ENCODE measurements at places on chromosomes 2 and 18. TPM values are rescaled to one million over a fixed set of nuclear protein-coding genes. Genes with fewer than 3 reads are reported as not detected.

TMEM17 gene
- 3.3 TPM for total RNA-seq

POMC gene
- not detected for total RNA-seq

- H3K27me3 ChIP-seq = peaks cover 37% of the 10 kb centered on the region
- no peak for DNase-seq
- no peak overlapping the region for H3K27ac ChIP-seq
- no peaks in the 10 kb centered on the region for H3K36me3 ChIP-seq
These were observed 15.3 kb upstream of the ARID5A start for GRCh38 chr2:96521219-96521618.

DNA sequence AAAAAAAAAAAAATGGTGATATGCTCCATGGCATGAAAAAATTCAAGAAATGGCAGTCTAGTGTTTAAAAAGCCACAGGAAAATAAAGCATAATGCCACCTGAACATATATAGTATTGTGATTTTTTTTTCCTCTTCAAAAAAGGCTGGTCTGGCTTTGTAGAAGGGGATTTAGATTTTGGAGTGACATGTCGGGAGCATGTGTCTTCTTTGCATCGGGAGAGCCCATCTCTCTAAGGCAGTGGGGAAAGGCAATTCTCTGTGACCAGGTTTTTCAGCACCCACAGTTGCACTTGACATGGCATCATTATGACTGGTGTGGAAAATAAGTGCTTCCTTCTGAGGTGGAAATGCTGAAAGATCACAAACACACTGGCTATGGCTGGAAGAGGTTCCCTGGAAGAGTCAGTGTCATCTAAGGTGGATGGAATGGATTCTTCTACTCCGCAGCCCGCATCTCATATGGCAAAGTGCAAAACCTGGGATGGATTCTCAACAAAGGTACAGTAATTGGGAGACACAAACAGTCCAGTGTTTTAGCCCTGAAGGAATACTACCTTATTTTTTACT lies 172.5 kb downstream of the AGAP1 start:
- H3K4me1 ChIP-seq = peaks cover 15% of the 10 kb centered on the region
- no peak overlapping the region for H3K27ac ChIP-seq
- peaks cover 10% of the 10 kb centered on the region for H3K36me3 ChIP-seq
- peak overlapping the region; percentile 48 for H3K4me3 ChIP-seq

GRCh38 chr2:166357068-166357949 lies 18.4 kb downstream of the SCN9A start:
- no peaks in the 10 kb centered on the region for H3K27me3 ChIP-seq
- no peak for DNase-seq
- H3K4me1 ChIP-seq = peaks cover 21% of the 10 kb centered on the region
- H3K27ac ChIP-seq = no peak overlapping the region

GRCh38 chr2:10971888-10972260 lies 60.1 kb downstream of the KCNF1 start:
- no peak overlapping the region for H3K27ac ChIP-seq
- peaks cover 95% of the 10 kb centered on the region for H3K27me3 ChIP-seq
- H3K36me3 ChIP-seq = peaks cover 3% of the 10 kb centered on the region
- no peak overlapping the region for H3K4me3 ChIP-seq

MCEE gene
- total RNA-seq = 18.7 TPM

DNA sequence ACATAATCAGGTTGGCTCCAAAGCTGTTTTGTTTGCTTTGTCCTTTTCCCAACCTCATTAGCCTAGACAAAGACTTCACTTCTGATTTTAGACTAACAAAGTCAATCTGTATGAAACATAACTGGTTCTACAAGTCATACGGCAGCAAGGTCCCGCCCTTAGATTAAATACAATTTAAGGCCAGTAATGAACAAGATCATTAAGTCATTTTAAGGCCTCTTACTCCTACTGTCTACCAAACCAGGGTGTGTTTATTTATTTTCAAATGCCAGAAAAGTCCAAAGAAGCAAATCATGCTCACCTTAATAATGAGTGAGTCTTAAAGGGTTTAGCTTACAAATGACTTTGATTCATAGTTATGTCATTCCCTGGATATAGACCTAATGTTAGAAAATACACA lies 148.4 kb upstream of the ACVR2A start:
- no peak overlapping the region for H3K4me3 ChIP-seq
- peak overlapping the region; percentile 47 for H3K27ac ChIP-seq
- DNase-seq = peak; percentile 29
- no peaks in the 10 kb centered on the region for H3K36me3 ChIP-seq
- no peaks in the 10 kb centered on the region for H3K27me3 ChIP-seq
- peaks cover 31% of the 10 kb centered on the region for H3K4me1 ChIP-seq

GRCh38 chr2:152167065-152167464 lies 8.5 kb downstream of the STAM2 start:
- peaks cover 27% of the 10 kb centered on the region for H3K4me1 ChIP-seq
- no peak overlapping the region for H3K4me3 ChIP-seq
- H3K27me3 ChIP-seq = no peaks in the 10 kb centered on the region

DNA sequence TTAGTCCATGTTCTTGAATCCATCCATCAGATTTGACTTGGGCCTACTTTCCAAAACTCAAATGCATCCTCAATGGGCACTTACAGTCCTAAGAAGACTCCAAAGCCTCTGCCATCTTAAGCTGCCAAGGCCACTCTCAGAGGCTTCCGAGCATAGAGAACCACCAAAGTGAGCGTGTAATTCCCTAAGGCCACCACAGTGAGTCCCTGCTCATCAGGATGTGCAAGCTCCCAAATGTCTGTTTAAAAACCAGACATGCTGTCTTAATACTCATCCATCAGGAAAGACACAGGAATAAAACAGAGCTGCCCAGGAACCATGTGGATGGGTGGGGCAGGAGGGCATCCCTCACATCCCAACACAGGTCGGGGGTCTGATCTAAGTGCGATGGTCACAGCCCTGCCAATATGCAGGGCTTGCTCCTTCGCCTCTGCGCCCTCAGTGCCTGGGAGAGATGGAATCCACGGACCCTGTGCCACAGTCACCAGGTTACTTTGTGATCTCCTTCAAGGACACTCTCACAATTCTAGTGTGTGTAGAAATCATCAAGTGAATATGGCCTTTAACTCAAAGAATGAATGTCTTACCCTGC lies 80.4 kb downstream of the POLR1A start:
- H3K27ac ChIP-seq = no peak overlapping the region
- no peaks in the 10 kb centered on the region for H3K4me1 ChIP-seq
- no peaks in the 10 kb centered on the region for H3K27me3 ChIP-seq
- DNase-seq = no peak
- peaks cover 21% of the 10 kb centered on the region for H3K36me3 ChIP-seq
- no peak overlapping the region for H3K4me3 ChIP-seq

CSRNP3 gene
- 0.86 TPM for total RNA-seq

GRCh38 chr2:200454927-200455801 lies 54.7 kb downstream of the KCTD18 start:
- H3K4me1 ChIP-seq = peaks cover 7% of the 10 kb centered on the region
- no peaks in the 10 kb centered on the region for H3K27me3 ChIP-seq
- no peak overlapping the region for H3K27ac ChIP-seq

DNA sequence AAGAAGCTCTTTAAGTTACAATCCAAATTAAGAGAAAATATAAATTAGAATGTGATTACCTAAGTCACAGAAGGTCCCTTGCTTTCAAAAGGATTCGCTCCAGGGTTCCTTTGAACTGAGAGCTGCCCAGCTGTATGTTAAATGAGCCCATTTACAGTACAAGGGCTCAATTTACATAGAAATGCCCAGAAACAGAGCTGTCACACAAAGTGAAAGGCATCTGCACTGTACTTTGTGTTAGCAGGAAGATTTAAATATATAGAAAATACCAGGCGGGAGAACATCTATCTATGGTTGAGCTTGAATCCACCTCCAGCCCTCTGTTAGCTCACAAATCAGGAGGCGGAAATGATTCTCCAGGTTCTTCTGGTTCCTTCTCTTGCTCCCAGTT lies 272.9 kb downstream of the PAX3 start:
- H3K4me3 ChIP-seq = no peak overlapping the region
- no peak overlapping the region for H3K27ac ChIP-seq
- DNase-seq = no peak
- no peaks in the 10 kb centered on the region for H3K27me3 ChIP-seq

CDH2 gene
- total RNA-seq = 1.5 TPM

DNA sequence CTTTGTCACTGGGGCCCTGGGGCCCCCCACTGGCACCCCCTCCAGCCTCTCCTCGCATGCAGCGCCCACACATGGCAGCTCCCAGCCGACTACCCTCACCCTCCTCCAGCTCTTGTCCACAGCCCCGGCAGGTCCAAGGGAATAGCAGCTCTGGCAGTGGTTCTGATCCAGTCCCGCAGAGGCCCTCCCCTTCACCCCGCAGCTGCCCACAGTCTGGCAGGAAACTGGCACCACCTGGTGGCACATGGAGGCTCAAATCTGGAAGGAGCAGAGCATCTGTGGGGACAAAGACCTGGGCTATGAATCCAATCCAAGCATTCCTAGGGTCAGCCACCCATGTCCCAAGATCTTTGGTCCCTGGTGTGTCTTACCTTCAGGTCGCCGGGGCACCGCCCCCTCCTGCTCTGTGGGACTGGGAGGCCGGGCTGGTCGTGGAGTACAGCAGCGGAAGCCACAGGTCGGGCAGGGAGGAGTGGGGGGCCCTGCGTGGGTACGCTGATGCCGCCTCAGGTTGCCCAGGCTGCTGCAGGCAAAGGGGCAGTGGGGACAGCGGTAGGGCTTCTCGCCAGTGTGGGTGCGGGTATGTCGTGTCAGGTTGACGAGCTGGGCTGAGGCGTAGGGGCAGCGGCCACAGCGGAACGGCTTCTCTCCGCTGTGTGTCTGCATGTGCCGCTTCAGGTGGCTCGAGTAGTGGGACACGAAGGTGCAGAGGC lies 2.3 kb downstream of the ZNF513 start:
- H3K27me3 ChIP-seq = no peaks in the 10 kb centered on the region
- DNase-seq = peak; percentile 34
- peak overlapping the region; percentile 93 for H3K27ac ChIP-seq
- no peak overlapping the region for H3K4me3 ChIP-seq

MRO gene
- total RNA-seq = not detected

- H3K4me3 ChIP-seq = no peak overlapping the region
- H3K4me1 ChIP-seq = no peaks in the 10 kb centered on the region
- no peak overlapping the region for H3K27ac ChIP-seq
- no peak for DNase-seq
These were observed 249.8 kb downstream of the ARHGAP15 start for GRCh38 chr2:143378996-143379395.

- DNase-seq = peak; percentile 58
- H3K4me3 ChIP-seq = no peak overlapping the region
- peaks cover 24% of the 10 kb centered on the region for H3K4me1 ChIP-seq
- H3K27ac ChIP-seq = no peak overlapping the region
- H3K36me3 ChIP-seq = no peaks in the 10 kb centered on the region
These were observed 12.8 kb upstream of the IHH start for GRCh38 chr2:219073413-219074129.

GRCh38 chr2:63047321-63048279 lies 3.0 kb upstream of the OTX1 start:
- H3K4me1 ChIP-seq = peaks cover 9% of the 10 kb centered on the region
- no peak overlapping the region for H3K27ac ChIP-seq
- no peak for DNase-seq
- H3K4me3 ChIP-seq = no peak overlapping the region
- H3K27me3 ChIP-seq = no peaks in the 10 kb centered on the region

MAB21L4 gene
- 2.8 TPM for total RNA-seq

DNA sequence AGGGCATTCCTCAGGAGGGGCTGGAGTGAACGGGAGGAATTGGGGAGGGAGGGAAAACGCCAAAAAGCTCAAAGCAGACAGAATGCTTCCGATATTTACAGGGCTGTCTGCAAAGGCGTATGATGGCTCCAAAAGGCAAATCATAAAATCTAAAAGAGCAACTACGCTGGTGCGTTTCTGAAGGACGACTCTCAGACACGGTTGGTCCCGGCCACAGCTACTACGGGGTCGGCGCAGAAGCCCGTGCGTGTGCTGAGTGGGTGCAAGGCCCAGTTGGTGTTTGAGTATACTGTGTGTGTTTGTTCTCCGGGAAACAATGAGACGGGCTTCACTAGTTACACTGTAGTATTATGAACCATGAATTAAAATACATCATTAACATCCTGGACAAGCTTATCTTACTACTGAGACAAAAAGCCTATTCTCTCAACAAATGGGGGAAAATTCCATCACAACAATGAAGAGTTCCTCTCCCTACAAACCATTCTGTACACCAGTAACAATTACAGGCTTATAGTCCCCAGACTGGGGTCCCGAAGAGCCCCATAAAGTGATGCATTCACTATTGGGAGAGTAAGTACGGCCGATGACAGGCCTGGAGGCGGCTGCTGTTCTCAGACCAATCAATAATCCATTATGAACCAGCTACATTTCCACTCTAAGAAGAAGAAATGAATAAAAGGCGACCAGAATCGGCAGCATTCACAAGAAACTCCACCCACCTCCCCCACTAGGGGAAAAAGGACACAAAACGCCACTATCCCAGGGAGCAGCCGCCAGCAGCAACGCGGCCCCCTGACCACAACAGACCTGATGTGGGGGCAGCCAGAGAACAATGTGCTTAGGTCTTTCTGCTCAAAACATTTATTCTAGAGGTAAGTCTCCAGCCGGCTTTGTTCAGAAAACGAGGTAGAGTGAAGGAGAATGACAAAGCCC lies 43.4 kb downstream of the ZNF516 start:
- peaks cover 11% of the 10 kb centered on the region for H3K36me3 ChIP-seq
- H3K4me1 ChIP-seq = peaks cover 71% of the 10 kb centered on the region
- H3K27me3 ChIP-seq = no peaks in the 10 kb centered on the region
- peak overlapping the region; percentile 20 for H3K27ac ChIP-seq
- DNase-seq = no peak
